Activated CD4-positive, alpha-beta memory T cell treated with anti-CD3 and anti-CD28 coated beads, Interleukin-2, amount 10 ng/mL, durations not matched to agents 7 days and 5 days (primary cell): ENCODE measurements at places on chromosomes 5 and 9. TPM values are rescaled to one million over a fixed set of nuclear protein-coding genes. Genes with fewer than 3 reads are reported as not detected.

PCDHGC4 gene
- not detected for total RNA-seq

- DNase-seq = no peak
Observed at GRCh38 chr9:132068605-132069004, 11.1 kb downstream of the MED27 start.

SLC25A2 gene
- 0.50 TPM for total RNA-seq

RUFY1 gene
- total RNA-seq = 36.1 TPM

DAB2 gene
- total RNA-seq = not detected

ANKRD31 gene
- total RNA-seq = 0.05 TPM

DBH gene
- total RNA-seq = not detected

DNA sequence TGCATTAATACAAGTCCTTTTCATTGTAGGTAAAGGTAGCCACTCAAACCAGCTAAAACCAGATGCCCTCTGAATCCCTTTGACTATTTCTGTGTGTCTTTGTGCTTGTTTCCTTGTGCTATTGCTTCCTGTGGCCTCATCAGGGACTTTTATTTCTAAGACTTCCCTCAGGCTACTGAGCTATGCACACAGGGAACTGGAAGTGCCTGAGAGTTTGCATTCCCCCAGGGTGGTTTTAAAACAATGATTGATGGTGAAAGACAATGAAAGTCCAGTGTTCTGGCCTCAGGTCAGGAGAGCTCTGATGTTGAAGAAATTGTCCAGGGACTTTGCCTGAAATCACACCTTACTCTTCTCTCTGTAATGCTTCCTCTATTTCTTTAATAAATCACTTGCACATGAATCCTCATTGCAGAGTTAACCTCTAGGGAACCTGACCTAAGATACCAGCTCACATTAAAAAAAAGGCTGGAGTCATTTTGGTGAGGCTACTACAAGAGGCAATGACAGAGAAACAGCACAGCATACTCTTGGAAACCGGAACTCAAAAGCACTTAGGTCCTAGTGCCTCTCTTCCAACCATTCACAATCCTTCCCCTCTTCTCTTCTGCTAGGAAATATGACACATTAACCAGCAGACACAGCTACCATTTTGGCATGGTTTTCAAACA lies 158.1 kb upstream of the NREP start:
- DNase-seq = no peak

PDE6A gene
- total RNA-seq = not detected

- DNase-seq = no peak
Observed at GRCh38 chr5:10264604-10265003, 14.5 kb downstream of the CCT5 start.

GRCh38 chr9:125189011-125189360 lies 617 bp downstream of the PPP6C start:
- DNase-seq = peak; percentile 45

PRDM9 gene
- total RNA-seq = not detected

GRCh38 chr9:38259519-38260218 lies 132.8 kb upstream of the ALDH1B1 start:
- DNase-seq = no peak

DNA sequence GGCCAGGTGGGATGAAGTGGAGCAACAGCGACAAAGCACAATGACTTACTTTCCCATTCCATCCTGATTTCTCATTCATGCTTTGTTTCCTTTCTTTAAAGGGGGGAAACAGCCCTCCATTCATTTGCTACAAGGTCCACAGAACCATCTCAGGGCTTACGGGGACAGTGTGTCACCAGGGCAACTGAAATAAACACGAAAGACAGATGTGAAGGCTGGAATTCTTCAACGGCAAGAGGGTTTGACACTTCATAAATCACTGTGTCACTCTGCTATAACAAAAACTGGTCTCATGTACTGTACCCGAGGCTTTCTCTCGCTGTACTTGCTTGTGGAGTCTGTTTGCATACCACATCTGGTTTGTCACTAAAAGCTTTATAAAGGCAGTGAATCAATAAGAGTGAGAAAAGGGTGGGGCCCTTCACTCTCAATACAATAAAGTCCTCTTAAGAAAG lies 150.8 kb downstream of the EFNA5 start:
- no peak for DNase-seq

DNA sequence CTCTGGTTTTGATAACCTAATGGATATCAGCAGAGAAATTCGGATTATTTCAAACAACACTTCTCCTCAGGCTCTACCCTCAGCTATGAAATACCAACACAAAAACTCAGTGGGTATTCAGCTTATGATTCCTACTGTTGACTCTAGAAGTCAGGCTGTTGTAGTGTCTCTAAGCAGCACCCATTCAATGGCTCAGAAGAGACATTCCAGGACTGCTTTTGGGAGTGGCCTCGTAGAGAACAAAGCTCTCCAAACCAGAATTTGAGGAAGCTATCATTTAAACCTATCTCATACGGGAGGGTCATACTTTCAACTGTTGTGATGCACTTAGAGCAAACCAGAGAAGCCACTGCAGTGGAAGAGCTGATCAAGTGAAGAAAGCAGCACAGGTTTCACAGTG lies 34.1 kb downstream of the ETF1 start:
- no peak for DNase-seq
